ENCODE measurements at places on chromosomes 1 and 21. TPM values are rescaled to one million over a fixed set of nuclear protein-coding genes. Genes with fewer than 3 reads are reported as not detected.

GRCh38 chr1:216422821-216423520, at the start of gene USH2A:
Gene USH2A (minus strand): TSS chr1:216423448. CDS start chr1:216422336, 1,112 bp downstream.
- no peak for DNase-seq

The BCAR3 gene
- total RNA-seq = 20.6 TPM

The GNG12 gene
- total RNA-seq = 91.1 TPM

The TFAP2E gene
- 0.18 TPM for total RNA-seq

Data from fibroblast of the aortic adventitia (primary cell).